ENCODE measurements at places on chromosomes 5 and 9. TPM values are rescaled to one million over a fixed set of nuclear protein-coding genes. Genes with fewer than 3 reads are reported as not detected.

DNA sequence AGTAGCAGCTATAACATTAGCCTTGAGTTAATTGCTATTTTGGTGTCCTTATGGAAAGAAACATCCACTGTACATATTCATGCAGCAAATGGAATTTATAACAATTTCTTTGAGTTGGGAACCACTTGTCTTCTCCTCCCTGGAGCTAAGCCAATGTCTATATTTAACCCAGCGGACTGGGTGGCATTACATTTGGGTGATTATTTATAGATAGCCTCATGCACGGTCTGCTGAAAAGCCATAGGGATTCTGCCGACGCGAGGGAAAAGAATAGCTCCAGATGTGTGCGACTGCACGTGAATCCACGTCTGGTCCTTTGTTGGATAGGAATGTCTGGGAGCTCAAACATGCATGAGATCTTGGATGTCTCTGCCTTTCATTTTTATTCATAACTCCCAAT lies 157.5 kb upstream of the BRINP1 start:
- no peak for DNase-seq

GRCh38 chr9:33109097-33109496 lies 32.6 kb upstream of the SMU1 start:
- DNase-seq, result peak; percentile 31

- DNase-seq, result no peak
Observed at GRCh38 chr9:81575956-81576355, 113.4 kb downstream of the TLE1 start.

GRCh38 chr5:37720550-37720952 lies 119.3 kb downstream of the GDNF start:
- no peak for DNase-seq

DNA sequence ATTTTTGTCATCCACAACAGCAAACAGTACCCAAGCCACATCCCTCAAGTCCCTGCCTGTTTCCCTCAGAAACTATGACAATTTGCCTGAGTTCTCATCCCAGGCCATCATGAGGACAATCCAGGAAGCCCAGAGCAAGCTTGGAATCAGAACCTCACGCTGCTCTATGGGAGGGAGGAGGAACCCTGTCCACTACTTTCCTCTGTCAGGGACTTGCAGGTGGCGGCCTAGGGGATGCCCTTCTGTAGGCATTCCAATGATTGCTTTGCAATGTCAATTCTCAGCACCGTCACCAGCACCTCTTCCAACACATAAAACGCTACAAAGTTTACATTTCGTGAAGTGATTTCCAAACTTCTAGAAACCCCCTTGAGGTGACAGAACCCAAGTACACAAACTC lies 170.4 kb upstream of the FSTL4 start:
- DNase-seq, result peak; percentile 20

- peak; percentile 40 for DNase-seq
Observed at GRCh38 chr5:135710045-135710675, 124.3 kb upstream of the SLC25A48 start.

DNA sequence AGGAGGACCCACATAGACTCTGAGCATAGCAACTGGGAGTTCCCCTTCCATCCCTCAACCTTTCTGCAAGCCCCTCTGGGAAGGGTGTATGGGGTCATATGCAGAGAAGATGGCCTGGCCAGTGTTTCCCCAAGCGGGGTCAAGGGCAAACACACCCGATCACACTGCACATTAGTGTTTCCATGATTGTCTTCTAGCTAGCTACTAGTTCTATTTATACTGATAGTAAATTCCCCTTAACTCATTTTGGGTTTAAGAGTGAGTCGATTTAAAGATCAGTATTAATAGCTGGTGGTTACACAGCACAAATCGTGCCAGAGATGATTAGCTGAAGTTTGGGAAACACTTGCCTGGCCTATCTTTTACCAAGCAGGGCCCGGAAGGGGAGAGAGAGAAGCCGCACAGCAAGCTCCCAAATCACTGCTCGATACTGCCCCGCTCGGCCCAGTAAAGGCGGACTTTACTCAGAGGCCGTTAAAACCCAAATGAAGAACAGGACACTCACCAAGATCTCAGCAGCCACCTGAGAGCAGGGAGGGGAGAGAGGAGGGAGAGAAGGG lies 29.4 kb upstream of the TNIP1 start:
- DNase-seq, result no peak

DNA sequence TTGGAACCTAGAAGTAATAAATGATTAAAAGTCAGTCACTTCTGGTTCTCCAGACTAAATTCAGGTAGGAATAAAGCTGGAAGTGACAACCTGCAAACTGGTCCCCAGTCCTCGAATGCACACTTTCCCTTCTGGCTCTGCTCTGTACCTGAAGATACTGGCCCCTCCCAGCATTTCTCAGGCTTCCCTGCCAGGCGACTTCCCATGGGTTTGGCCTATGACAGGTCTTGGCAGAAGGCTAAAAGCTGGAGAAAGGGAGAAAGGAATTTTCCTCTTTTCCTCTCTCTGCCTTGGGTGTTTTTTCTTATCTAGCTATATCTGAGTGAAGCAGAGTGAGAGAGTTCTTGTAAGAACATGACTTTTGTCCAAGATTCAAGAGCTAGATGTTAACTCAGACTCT lies 1005.7 kb downstream of the DTWD2 start:
- peak; percentile 78 for DNase-seq

- no peak for DNase-seq
Observed at GRCh38 chr5:151030379-151030778, 10.0 kb downstream of the GPX3 start.

DNA sequence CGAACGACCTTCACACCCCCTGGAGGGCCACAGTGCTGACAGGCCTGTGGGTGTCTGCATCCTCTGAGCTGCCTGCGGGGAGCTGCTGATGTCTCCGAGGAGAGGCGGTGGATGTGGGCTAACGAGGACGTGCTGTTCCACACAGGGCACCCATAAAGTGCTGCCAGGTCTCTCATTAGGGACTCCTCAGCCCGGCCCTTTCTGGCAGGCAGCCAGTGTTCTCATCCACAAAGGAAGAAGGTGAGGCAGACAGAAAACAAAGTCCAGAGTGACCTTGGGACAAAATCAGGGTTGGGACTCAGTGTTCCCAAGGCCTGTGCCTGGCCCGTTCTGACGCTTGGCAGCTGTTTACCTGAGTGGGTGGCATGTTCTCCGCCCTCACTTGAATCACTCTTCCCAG lies 29.3 kb downstream of the CARTPT start:
- DNase-seq, result no peak

GRCh38 chr5:117776977-117777376 lies 1202.4 kb upstream of the SEMA6A start:
- DNase-seq, result no peak

DNA sequence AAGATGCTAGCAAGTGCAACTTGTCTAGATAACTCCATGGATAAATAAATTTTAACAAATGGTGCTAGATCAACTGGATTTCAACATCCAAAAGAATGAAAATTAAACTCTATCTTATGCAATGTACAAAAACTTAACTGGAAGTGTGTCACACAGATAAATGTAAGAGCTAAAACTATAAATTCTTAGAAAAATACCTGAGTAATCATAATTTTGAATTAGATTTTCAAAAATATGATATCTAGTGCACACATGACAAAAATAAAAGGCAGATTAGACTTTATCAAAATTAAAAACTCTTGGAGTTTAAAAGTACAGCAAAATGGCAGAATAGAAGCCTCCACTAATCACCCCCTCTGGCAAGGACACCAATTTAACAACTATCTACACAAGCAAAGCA lies 1791.2 kb upstream of the CDH6 start:
- DNase-seq, result no peak

- no peak for DNase-seq
Observed at GRCh38 chr5:65742565-65743231, 20.7 kb downstream of the NLN start.

Gene LHX3
- not detected for total RNA-seq

Gene DNAJC25
- 7.4 TPM for total RNA-seq

Gene ENC1
- 64.7 TPM for total RNA-seq

Gene GRIA1
- 0.28 TPM for total RNA-seq

Gene PPP3R2
- not detected for total RNA-seq

Gene FST
- 60.9 TPM for total RNA-seq

Gene IFNK
- not detected for total RNA-seq
